Astrocyte of the hippocampus (primary cell): ENCODE measurements at places on chromosomes 13 and 19.

DNA sequence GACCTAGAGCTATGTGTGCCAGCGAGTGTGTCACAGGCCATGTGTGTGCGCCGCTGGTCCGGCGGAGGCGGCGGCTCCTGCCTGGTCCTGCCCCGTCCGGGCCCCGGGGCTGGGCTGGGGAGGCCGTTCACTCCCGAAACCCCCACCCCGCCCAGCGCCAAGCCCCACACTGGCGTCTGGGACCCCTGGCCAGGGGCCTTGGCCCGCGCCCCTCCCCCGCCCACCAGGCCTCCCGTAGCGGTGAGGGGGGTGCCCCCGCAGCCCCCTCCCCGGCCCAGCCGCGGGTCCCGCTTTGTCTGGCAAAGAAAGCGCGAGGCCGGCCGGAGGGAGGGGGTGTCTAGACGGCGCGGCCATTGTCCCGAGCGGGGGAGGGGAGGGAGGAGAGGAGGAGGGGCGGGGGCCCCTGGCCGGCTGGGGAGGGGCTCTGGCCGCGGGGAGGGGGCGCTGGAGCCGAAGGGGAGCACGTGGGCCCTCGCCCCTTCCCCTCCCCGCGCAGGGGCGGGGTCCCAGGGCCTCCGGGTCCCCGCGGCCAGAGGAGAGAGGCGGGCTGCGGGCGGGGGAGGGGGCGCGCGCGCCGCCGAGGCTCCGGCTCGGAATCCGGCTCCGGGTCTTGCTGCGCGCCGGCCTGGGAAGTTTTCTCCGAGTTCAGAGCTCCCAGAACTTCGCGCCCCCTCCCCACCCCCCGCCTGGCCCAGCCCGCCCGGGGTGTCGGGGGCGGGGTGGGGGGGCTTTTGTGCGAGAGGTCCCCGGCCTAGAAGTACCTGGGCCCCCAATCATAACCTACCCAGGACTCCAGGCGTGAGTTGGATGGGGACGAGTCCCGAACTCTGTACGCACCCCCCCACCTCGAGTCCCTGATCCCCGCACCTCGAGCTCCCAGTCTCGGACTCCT is 888 bp downstream of the NOTCH3 start:
- peak; percentile 73 for DNase-seq

GRCh38 chr19:17329366-17330261 is 5.0 kb downstream of the ANO8 start:
- DNase-seq: no peak

DNA sequence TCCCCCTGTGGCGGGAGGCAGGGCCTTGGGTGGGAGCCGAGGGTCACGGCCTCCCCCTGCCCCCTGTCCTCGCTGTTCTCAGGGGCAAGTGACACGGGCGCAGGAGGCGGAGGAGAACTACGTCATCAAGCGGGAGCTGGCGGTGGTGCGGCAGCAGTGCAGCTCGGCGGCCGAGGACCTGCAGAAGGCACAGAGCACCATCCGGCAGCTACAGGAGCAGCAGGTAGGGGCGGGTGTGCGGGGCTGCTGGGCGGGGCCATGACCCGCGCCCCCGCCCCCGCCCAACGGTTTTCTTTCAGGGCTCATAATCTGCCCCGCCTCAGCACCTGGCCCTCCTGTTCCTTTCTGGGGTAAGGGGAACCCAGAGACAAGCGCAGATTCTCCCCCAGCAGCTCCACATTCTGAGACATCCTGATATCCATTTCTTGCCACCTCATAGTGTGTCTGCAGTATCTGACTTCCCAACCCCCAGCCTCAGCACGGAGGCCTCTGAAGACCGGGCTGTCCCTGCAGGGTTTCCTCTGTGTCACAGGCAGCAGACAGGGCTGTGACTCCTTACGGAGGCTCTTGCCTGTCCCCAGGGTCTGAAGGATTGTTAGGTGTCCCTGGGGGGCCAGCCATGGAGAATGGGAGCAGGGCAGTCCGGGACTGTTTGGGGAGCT is 15.9 kb downstream of the PRR36 start:
- no peak for DNase-seq

GRCh38 chr13:24861617-24862362 is 97.8 kb downstream of the RNF17 start:
- no peak for DNase-seq

DNA sequence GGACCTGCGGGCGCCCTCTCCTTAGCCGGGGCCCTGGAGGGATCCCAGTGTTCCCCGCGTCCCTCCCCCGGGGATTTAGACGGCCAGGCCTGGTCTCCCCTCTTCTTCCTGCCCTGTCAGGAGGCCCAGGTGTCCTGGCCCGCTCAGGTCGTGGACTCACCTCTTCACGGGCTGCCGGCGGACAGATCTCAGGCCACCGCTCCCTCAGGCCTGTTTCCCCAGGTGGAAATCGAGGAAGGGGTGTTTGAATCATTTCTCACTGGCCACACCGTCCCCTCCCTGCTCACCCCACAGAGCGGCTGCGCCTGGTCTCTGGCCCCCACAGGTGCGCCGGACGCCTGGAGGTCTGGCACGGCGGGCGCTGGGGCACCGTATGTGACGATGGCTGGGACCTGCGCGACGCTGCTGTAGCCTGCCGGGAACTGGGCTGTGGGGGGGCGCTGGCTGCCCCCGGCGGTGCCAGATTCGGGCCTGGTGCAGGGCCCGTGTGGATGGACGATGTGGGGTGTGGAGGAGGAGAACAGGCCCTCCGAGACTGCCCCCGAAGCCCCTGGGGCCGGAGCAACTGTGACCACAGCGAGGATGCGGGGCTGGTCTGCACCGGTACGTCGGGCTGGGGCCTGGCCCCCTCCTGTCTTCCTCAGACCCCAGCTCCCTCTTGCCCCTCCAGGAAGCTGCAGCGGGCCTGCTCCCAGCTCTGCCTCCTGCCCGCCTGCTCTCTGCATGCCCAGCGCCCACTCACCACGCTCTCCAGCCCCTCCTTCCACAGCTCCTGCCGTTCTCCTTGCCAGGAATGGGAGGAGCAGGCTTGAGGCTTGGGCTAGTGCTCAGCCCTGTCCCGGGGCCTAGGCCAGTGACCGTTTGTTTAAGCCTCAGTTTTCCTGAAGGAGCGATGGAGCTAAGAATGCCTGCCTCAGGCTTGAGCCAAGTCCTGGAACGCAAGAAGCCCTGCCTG is 2.5 kb downstream of the SSC5D start:
- peak; percentile 54 for DNase-seq
